Fibroblast of villous mesenchyme (primary cell): ENCODE measurements at places on chromosomes 6 and 20. TPM values are rescaled to one million over a fixed set of nuclear protein-coding genes. Genes with fewer than 3 reads are reported as not detected.

OPN5 gene
- total RNA-seq, result not detected in 2 replicates

POU5F1 gene
- total RNA-seq, result not detected in 2 replicates

MDFI gene
- total RNA-seq, result not detected in 2 replicates

PCSK2 gene
- not detected in 2 replicates for total RNA-seq

OVOL2 gene
- not detected in 2 replicates for total RNA-seq

TINAG gene
- not detected in 2 replicates for total RNA-seq

SUMO4 gene
- 2.6 TPM in 2 replicates for total RNA-seq

BTNL2 gene
- not detected in 2 replicates for total RNA-seq

C20orf144 gene
- total RNA-seq, result under 0.01 and 0.32 TPM in 2 replicates

LINC00237 gene
- total RNA-seq, result not detected in 2 replicates

GNAS-AS1 gene
- total RNA-seq, result 0.43 and 0.64 TPM in 2 replicates
